ENCODE measurements at places on chromosomes 2 and 18.

- no peak for DNase-seq
Observed at GRCh38 chr2:38485734-38486133, 108.7 kb upstream of the ATL2 start.

- peak; percentile 75 for DNase-seq
Observed at GRCh38 chr2:230847883-230848388, 16.8 kb upstream of the ITM2C start.

- DNase-seq: no peak
Observed at GRCh38 chr2:48200620-48201293, 294.5 kb upstream of the FBXO11 start.

- no peak for DNase-seq
Observed at GRCh38 chr2:144510294-144510991, 9.5 kb downstream of the ZEB2 start.

DNA sequence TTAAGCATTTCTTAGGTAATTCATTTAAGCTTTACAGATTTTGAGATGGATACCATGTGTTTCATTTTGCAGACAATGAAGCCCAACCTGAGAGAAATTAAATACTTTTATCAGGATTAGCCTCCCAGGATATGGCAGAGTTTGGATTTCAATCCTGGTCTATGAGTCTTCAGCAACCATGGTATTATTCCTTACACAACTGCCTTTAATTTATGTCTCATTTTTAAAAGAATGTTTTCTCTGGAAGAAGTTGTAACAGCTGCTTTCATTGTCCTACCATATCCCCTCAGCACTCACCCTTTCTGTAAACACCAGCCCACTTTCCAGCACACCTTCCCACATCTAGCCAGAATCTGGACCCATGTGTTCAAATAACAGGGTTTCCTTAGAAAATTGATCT, 863.7 kb upstream of the VRK2 start:
- no peak for DNase-seq

GRCh38 chr2:24886126-24886501, 33.9 kb downstream of the ADCY3 start:
- no peak for DNase-seq

DNA sequence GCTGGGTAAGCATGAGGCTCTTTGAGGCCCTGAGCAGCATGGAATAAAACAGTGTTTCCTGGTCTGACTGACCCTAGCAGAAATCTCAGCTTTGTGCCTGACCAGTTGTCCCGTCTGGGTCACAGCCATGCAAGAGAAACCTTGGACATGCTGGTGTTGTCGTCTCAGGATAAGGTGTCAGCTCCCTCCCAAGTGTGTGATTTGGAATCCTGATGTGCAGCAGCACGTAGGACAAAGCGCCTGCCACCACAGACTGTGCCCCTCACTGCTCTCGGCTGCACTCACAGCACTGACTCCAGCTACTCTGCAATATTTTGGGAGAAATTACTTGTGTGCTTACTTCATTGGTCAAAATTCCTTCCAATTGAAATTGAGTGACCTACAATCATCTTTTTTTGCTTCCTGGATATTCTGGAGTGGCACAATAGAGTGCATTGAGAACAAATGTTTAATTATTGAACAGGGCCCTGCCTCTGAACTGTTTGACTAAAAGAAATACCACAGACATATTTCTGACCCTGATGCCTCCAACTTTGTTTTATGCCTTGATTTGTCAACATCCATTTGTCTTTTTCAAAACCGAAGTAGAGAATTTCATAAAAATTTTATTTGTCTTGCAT, 352.4 kb downstream of the SOCS6 start:
- no peak for DNase-seq

GRCh38 chr18:50127516-50128210, 67.3 kb downstream of the MYO5B start:
- no peak for DNase-seq

GRCh38 chr2:224971214-224971613, 71.1 kb downstream of the DOCK10 start:
- no peak for DNase-seq

GRCh38 chr2:7437141-7437540, 519.9 kb downstream of the RNF144A start:
- DNase-seq: no peak

GRCh38 chr2:58769111-58769863, 528.2 kb upstream of the FANCL start:
- DNase-seq: no peak

- no peak for DNase-seq
Observed at GRCh38 chr2:190587106-190587505, 52.6 kb upstream of the NEMP2 start.

GRCh38 chr2:217512728-217513127, 490.1 kb downstream of the TNS1 start:
- DNase-seq: no peak

- DNase-seq: no peak
Observed at GRCh38 chr2:35973132-35973736, 382.3 kb upstream of the CRIM1 start.

DNA sequence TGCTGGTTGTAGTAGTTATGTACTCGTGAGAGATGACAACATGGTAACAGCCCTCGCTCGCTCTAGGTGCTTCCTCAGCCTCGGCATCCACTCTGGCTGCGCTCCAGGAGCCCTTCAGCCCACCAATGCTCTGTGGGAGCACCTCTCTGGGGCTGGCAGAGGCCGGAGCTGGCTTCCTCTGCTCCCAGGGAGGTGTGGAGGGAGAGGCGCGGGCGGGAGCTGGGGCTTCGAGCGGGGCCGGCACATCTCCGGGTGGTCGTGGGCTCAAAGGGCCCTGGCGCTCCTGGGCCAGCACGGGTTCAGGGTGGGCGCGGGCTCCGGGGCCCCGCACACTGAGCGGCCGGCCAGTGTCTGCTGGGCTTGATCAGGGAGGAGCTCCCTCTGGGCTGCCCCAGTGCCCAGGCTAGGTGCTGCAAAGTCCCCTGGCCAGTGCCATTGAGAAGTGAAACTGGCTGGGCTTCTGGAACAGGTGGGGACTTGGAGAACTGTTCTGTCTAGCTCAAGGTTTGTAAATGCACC, 1012.1 kb downstream of the CNTNAP5 start:
- no peak for DNase-seq

DNA sequence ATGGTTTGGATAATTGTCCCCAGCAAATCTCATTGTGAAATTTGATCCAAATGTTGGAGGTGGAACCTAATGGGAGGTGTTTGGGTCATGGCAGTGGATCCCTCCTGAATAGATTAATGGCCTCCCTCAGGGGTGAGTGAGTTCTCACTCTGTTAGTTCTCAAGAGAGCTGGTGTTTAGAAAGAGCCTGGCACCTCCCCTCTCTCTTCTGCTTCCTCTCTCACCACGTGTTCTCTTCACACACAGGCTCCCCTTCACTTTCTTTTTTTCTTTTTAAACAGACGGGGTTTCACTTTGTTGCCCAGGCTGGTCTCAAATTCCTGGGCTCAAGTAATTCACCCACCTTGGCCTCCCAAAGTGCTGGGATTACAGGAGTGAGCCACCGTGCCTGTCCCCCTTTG, 111.6 kb upstream of the LTBP1 start:
- DNase-seq: no peak

DNA sequence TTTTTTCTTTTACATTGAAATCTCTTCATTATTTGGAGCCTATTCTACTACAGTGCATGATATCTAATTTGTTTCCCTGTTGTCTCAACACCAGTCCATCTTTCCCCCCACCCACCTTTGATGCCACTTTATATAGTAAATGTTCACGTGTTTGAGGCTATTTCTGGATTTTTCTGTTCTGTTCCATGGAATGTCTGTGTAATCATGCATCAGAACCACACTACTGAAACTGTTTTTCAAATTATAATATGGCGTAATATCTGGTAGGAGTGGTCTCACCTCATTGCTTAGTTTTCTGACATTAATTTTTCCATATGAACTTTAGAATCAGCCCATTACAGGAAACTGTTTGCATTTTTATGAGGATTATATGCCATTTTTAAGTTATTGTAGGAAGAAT, 19.1 kb upstream of the NARS1 start:
- DNase-seq: no peak

GRCh38 chr18:40375837-40376236, 1579.2 kb upstream of the PIK3C3 start:
- DNase-seq: no peak

DNA sequence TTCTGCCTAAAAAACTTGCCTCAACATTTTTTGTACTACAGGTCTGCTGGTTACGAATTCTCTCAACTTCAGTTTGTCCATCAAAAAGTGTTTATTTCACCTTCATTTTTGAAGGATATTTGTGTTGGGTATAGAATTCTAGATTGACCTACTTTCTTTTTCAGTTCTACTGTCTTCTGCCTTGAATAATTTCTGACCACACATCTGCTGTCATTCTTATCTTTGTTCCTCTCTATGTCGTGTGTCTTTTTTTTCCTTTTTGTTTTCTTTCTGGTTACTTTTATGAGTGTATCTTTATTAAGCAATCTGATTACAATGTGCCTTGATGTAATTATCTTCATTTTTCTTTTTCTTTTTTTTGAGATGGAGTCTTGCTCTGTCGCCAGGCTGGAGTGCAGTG, 25.3 kb downstream of the ADCY3 start:
- no peak for DNase-seq

GRCh38 chr2:45990131-45990530, 307.1 kb upstream of the EPAS1 start:
- DNase-seq: no peak

DNA sequence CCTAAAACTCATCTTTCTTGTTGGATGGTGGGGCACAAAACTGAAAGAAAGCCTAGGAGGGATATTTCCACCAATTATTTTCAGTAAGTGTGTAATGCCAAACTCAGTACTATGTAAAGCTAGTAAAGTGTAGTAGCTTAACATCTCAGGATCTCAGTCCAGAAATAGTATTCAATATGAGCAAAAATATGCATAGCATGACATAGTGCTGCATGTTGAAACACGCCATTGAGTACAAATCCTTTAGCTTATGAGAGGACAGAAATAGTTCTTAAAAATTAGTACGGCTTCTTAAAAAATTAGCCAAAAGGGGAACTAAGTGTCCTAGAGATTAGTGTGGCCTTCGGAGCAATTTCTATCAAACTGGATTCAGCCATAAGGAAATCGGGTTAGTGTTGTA, 21.7 kb upstream of the ATL2 start:
- DNase-seq: no peak

GRCh38 chr2:136363900-136364299, 246.0 kb upstream of the CXCR4 start:
- no peak for DNase-seq

DNA sequence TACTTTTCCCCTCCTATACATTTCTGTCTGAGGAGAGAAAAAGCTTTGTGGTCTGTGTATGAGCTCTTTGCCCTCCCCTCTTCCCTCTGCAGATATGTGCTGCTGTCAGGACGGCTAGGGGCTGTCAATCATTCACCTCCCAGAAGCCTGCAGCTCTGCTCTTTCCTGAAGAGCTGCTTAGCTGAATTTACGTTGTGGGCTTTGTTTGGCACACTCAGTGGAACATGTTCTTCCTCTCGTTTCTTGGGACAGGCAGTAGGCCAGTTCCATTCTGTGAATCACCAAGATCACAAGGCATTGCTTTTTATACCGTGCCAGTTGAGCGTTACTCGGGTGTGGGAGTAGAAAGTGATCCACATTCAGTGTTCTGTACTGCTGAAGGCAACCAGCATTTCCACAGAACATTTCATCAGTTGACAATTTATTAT, 136.7 kb downstream of the LAMA3 start:
- DNase-seq: no peak

- no peak for DNase-seq
Observed at GRCh38 chr2:65453916-65454315, 21.5 kb upstream of the SPRED2 start.

- DNase-seq: no peak
Observed at GRCh38 chr18:29377346-29377745, 1200.4 kb upstream of the CDH2 start.

DNA sequence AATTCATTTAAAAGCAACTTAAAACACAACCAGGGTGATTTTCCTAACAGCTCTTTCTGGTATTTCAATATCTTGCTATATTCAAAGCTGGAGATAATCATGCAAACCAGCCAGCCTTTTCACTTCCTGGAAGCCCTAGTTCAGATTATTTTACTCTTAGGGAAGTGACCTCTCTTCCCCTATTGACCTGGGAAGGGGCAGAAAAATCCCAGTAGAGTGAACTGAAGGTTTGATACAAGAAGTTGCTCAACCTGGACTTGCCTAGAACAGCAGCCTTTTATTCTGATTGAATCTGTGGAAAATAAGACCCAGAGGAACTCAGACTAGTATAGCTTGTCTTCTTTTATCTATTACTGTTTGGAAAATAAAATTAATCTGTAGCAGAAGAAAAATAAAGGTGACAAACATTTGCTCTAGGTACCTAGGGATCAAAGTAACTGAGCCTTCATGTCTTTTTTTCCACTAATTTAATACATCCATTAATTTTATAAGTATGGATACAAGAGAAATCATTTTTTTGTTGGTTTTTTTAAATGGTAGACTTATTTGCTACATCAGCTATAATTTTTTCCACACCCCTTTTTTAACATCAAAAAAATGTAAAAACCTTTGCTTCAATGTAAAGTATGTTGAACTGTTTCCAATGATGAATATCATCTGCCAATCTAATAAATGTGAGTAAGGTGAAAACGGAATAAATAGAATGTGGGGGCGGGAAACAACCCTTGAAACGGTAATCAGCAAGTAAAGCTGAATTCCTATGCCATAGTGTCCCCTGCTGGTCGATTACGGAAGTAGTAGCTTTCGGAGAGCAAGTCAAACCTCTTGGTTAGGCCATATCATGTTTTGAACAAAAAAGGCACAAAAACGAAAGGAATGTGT, 629.9 kb downstream of the NRXN1 start:
- no peak for DNase-seq

DNA sequence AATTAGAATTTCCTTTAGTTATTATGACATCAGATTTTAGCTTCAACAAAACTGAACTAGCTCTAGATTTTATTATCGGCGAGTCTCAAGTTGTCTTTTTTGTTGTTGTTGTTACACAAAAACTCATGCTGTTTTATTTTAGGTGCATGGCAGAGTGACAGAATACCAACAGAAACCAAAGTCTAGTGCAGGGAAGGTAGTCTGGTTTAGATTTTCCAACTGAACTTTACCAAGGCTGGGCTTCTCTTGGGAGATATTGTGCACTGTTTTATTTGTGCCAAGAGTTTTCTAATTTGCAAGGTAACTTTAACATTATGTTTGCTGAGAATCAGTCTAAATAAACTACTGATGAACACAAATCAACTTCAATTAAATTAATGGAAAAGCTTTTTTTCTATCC, 43.6 kb upstream of the RASGRP3 start:
- DNase-seq: no peak

DNA sequence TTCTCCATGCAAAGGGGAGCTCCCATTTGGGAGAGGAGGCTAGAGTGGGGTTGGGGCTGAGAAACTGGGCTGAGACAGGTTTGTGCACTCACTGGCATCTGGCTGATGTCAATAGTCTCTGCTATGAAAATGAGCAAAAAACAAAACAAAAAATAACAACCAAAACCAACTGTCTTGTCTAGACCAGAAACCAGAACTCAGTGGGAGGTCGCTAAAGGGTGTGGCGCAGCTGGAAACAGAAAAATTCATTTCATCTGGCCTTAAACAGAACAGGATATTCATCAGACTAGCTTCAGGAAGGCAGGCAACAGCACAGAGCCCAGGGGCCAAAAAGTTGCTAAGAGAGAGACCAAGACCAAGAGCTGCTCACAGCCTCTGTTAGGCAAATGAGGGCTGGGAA, 126.1 kb downstream of the THNSL2 start:
- no peak for DNase-seq

- DNase-seq: no peak
Observed at GRCh38 chr2:71699428-71699827, 246.1 kb downstream of the DYSF start.
